Mesenteric fat pad (tissue), 1 donor: ENCODE measurements at places on chromosomes 5 and 9. TPM values are rescaled to one million over a fixed set of nuclear protein-coding genes. Genes with fewer than 3 reads are reported as not detected.

GRCh38 chr5:43543434-43543833 is 13.4 kb downstream of the PAIP1 start:
- no peak for DNase-seq

- DNase-seq: no peak
Observed at GRCh38 chr5:135428586-135428985, 18.6 kb downstream of the DCANP1 start.

GRCh38 chr5:68966596-68966995 is 127.2 kb upstream of the SLC30A5 start:
- no peak for DNase-seq

DNA sequence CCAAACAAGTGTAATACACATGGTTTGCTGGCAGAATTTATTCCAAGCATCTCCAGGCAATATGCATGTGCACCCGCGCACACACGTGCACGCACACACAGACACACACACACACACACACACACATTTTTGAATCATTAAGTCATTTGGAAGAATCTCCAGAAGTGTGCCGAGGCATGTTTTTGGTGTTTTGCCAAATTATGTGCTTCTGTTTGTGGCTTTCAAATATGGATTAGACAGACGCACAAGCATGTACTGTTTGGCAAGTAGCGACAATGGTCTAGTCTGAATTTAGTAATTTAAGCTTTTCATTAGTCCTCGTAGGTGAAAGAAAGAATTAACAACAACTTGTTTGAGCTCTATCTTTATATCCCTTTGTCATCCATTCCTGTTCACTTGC is 36.7 kb downstream of the NFIB start:
- no peak for DNase-seq

DNA sequence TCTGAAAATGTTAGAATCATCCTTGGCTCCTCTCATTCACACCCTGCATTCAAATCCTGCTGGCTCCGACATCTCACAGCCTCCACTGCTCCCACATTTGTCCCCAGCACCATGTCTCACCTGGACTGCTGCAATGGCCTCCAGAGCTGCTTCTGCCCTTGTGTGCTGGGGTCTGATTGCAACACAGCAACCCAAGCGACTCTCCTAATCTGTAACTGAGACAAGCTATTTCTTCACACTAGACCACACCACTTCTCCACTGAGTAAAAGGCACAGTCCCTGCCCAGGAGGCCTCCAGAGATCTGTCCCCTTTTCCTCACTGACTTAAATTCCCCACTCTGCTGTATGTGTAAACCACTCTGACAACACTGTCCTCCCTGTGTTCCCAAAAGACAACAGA is 151.1 kb upstream of the TAS2R1 start:
- no peak for DNase-seq

DNA sequence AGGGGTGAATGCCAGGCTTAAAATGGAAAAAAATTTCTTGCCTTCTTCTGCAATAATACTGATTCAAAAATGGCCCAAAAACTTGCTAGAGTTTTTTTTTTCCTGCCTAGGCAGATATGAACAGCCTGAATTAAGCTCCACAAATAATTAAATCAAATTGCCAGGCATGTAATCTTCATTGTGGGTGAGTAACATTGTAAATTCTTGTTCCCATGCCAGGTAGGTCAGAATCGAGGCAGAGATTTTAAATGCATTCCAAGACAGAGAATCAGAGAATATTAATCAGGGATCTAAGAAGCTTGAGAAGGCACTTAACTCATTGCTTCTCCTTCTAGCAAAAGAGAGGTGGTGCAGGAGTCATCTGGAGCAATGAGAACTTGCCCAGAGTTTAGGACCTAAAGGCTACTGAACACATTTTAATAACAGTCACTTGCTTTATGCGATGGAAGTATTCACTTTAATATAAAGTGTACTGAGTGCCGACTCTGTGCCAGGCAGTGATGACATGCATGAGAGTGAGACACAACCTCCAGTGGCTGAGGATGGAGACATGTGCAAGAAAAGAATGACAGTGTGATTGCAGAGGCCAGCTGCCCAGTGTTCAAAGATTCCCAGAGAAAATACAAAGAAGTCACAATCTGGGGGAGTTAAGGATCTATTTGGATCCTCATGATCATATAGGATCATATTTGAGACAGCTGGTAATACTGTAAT is 102.3 kb downstream of the APBA1 start:
- DNase-seq: no peak

GRCh38 chr5:122163121-122164069 is 34.0 kb downstream of the ZNF474 start:
- no peak for DNase-seq

DNA sequence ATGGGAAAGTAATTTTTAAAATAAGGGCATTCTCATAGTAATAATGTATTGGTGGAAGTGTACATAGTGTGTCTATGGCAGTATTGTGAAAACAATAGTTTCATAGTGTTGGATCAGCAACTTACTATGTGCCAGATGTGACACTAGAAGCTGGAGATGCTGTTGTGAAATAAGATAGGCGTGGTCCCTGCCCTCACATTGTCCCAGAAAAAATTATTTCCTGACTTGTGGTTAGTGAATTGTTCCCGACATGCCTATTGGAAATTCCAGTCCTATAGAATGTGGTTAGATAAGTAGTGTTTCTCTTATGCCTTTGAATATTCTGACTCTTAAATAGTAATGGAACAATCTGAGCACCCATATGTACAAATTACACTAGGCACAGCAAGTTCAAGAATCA is 55.3 kb upstream of the MTAP start:
- DNase-seq: no peak

- peak; percentile 28 for DNase-seq
Observed at GRCh38 chr5:179568721-179569120, 18.4 kb downstream of the RUFY1 start.

DNA sequence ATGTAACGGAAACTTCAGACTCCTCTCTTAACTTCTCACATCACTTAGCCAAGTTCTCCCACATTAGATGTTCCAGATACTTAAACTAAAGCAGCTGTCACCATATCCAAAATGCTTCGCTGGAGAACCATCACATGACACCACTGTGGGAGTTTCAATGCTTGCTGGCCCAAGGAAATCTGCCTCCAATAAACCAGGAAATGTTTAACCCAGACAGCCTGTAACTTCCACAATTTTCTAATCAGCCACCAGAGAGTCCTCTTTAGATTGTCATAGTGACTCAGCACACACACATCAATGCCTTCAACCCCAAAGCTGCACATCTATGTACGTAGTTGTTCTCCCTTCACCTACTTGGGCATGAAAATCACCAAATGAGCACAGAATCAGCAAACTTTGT is 118.7 kb downstream of the LPAR1 start:
- no peak for DNase-seq

DNA sequence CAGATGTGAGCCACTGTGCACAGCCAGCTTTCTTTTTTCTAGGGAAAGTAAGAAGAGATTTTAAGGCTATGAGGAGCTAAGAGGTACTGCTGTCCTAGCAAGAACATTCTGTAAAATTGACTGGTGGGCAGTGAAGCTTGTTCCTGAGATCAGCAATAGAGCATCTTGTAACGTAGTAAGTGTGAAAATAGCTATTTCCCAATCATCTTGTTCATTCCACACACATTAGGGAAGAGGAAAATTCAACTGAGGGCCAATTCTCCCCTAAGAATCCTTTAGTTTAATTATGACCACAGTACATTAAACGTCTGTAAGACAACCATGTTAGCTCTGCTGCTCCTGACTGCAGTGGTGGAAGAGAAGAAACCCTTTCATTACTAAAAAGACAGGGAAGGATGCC is 246.2 kb downstream of the EFNA5 start:
- no peak for DNase-seq

DNA sequence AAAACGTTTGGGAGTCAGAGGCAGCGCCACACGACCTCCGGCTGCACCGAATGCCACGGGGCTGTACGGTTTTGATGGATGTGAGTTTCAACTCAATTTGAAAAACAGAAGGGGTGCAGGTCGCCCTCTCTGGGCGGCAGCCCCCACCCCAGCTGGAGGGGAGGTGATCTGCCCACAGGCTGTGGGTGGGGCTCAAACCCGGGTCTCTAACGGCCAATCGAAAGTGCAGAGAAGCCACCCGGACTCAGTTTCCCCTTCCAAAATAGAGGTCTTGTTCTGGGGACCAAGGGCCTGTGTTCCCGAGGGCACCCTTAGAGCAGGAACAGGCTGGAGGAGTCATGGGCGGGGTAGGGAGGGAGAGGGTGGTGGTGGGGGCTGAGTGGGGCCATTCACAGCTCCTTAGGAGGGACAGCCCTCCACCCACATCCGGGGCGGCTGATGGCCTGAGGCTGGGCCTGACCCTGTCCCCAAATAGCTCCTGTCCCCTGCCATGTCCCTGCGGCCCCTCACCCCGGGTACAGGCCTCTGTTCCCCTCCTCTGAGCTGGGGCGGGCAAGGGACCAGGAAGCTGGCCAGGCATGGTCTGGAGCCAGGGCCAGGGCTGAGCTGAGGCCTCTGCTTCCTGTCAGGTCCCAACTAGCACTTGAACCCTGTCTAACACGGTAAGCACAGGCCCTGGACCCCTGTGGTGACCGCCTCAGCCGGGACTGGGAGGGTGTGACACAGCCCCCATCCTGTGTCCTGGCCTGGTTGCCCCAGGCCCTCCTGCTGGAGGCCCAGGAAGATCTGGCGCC is 22.6 kb upstream of the NOTCH1 start:
- DNase-seq: no peak

DNA sequence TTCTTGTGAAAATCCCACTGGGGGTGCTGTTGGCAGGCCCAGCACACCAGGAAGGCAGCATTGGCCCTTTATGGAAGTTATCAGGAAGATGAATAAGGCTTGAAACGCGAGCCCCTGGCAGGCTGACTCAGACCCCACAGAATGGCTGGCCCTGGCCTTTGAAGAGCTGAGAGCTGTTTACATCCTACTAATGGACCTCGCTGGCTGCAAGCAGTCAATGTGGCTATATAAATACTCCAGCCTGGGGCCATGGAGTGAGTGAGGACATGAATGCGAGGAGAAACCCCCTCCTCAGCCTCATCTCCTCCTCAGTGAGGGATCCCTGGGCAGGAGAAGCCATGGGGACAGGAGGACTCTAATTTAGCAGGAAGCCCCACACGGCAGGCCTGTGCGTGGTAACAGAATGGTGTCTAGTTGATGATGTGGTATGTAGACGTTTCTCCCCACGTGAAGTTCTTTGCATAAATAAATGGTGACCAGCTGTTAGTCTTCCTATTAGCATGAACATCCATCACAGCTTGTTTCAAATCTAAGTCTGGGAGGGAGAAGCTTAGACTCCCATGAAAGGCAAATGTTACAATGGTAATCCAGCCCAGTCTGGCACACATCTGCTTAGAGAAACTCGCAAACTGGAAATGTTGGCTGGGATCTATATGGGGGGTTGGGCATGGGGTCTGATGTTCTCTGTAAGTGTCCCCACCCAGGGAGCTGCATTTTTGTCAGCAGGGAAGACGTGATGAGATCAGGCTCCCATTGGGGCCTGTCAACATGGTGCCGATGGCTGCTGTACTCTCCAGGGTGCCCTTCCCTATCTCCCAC is 175.1 kb upstream of the PITX1 start:
- peak; percentile 55 for DNase-seq

DNA sequence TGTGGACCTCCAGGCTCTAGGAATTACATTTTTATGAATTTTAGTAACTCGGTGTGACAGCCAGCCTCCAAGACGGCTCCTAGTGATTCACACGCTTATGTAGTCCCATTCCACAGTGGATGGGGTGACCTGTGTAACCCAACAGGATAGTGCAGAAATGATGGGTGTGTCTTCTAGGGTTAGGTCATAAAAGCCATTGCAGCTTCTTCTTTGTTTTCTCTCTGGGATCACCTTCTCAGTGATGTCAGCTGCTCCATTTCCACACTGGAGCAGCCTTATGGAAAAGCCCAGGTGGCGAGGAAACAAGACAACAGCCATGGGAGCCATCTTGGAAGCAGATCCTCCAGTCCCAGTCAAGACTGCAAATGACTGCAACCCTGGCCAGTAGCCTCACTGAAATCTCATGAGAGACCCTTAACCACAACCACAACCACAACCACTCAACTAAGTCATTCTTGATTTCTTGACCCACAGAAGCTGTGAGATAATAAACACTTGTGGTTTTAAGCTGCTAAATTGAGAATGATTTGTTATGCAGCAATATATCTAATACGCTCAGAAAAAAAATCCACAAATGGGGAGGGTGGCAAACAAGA is 5.1 kb upstream of the GNPDA1 start:
- DNase-seq: no peak

LRRTM2 gene
- 1.3 TPM for total RNA-seq

TMEM171 gene
- total RNA-seq: not detected

PTPDC1 gene
- 13.6 TPM for total RNA-seq

MEIKIN gene
- 1.0 TPM for total RNA-seq
